ENCODE measurements at places on chromosomes 13 and 19. TPM values are rescaled to one million over a fixed set of nuclear protein-coding genes. Genes with fewer than 3 reads are reported as not detected.

Gene DAPK3
- total RNA-seq = 69.0 TPM

Gene S1PR4
- total RNA-seq = 3.1 TPM

Gene TMEM221
- 0.36 TPM for total RNA-seq

GRCh38 chr19:32131005-32131404 is 214.4 kb upstream of the ZNF507 start:
- no peak for DNase-seq

- peak; percentile 79 for DNase-seq
Observed at GRCh38 chr13:113584205-113584869, at the start of gene TFDP1. Gene TFDP1 (plus strand): TSS chr13:113584753. CDS start chr13:113585838, 1,085 bp downstream.

DNA sequence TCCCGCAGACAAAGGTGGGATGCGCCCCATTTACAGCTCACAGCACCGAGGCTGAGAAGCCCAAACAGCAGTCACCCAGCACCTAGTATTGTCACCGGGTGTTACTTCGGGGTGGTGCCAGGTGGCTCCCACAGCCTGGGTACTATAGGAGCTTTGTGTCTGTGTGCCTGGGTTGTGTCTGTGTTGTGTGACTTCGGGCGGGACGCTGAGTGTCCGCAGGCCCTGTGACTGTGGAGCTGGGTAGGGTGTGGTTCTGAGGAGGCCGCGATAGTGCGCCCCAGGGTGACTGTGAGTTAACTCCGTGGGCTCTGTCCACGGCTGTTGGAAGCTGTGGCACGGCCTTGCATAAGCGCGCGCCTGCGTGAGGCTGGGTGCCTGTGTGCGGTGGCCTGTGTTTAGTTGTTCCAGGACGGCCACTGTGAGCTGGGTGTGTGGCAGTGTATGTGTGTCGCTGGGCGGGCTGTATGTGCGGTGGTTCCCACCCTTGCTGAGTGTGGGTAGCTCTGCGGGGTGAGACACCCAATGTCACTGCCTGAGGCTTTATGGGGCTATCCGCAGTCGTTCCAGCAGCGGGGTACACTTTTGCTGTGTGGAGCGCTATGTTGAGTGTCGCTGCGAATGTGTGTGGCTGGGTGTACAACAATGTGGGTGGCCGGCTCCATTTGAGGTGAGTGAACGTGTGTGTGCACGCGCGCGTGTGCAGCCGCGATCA is 559 bp upstream of the SSBP4 start:
- no peak for DNase-seq

GRCh38 chr19:19232261-19232721 is 20.5 kb downstream of the NCAN start:
- DNase-seq = no peak

DNA sequence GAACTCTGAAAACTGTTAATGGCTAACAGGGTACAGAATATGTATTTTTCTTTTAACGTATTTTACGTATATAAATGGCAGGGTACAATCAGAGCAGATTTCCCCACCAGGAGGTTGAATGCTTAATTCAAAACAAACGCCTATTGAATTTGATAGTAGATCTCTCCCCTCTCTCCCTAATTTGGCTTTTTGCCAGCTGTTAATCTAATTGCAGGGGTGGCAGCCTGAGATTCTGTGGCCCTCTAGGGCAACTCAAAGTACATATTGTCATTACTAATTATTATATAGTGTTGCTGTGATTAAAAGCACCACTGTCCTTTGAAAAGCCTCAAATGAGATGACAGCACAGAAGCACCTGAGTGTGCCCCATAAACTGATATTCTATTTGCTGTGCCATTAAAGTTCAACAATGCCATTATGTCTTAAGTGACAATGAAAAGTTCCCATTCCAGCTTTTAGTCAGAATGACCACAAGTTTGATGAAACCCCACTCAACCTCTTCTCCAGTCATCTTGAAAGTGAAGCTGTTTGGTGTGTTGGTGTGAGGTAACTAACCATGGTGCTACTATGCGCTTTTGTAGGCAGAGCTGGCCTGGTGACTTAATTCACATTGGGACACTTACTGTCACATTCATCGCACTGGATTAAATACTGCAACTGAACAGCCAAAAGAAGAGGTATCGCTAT is 351.4 kb downstream of the KCNRG start:
- DNase-seq = no peak

- DNase-seq = no peak
Observed at GRCh38 chr19:1010586-1011510, 10.1 kb downstream of the TMEM259 start.

DNA sequence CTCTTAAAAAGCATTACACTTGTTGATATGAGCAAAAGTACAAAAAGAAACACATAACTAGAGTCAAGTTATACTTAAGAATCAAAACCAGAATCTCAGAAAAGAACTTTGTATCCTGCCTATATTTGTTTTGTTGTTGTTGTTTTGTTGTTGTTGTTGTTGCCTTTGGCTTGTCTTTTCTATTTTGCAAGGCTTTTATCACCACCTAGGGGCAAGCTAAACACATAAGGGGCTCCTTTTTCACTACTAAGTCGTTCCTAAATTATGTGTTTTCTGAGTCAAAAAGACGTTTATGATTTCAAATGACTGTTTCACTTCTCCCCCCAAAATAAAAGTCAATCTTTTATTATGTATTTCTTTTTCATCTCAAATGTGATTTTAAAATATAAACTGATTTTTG is 250.2 kb downstream of the RBM26 start:
- no peak for DNase-seq

- DNase-seq = no peak
Observed at GRCh38 chr13:39866722-39867121, 211.3 kb downstream of the COG6 start.

DNA sequence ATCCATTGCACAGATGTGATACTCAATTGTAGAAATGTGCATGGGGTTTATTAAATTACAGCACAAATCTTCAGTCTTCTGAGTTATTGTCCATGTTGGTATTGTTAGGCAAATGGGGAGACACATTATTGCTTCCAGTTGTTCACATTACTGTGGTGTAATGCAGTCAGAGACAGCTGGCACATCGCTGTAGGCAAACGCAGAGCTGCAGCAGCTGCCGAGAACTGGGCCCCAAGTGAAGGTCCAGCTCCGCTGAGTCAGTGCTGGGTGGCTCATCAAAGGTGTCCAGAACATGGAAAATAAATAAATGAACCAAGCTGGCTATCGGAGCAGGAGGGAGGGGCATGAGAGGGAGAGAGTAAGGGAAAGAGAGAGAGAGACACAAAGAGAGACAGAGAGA is 299.1 kb upstream of the OBI1 start:
- DNase-seq = no peak

- DNase-seq = peak; percentile 75
Observed at GRCh38 chr19:38209671-38210457, 14.2 kb downstream of the DPF1 start.
